ENCODE measurements at places on chromosomes 7 and 10.

- DNase-seq, result no peak
Observed at GRCh38 chr7:27107391-27108381, 5.2 kb upstream of the HOXA2 start.

DNA sequence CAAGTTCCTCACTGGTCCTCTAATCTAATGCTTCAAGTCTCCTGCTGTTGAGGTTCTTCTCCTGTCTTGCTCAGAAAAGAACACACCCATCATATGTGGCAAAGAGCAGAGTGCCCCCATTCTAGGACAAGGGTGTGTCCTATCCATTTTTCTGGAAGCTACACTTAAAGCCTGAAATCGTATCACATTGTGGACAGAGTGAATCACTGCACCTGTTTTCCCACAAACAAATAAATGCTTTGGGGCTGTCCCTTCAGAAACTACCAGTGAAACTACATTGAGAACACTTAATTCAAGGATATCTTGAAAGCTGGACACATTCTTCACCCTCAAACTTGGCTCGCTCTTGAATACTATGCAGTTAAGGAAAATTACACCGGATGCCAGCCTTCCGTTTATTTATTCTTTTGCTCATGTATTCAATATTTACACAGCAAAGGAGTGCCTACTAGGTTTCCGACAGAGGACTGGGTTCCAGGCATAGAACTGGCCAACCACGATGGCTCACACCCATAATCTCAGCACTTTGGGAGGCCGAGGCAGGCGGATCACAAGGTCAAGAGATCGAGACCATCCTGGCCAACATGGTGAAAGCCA, 473.0 kb downstream of the GALNT17 start:
- no peak for DNase-seq

GRCh38 chr10:88820748-88821401, 18.3 kb downstream of the LIPM start:
- DNase-seq, result no peak

- no peak for DNase-seq
Observed at GRCh38 chr7:2575046-2575732, 16.4 kb downstream of the IQCE start.

DNA sequence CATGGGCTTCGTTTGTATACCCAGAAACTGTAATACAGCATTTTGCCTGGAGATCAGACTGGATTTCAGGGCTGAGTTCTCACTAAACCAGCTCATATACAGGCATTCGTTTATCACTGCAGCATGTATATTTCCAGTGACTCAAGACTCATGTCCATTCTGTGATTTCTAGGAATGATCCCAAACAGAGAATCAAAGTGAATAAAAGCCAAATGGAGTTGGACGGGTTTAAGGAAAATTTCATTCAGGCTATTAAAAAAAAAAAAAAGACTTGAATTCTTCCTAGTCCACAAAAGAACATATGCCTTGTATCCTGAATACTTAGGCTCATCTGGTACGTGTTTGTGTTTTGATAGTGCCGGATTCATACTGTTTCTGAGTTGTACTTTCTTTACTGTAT, 46.8 kb downstream of the TET1 start:
- no peak for DNase-seq

- DNase-seq, result no peak
Observed at GRCh38 chr7:209416-209815, 17.0 kb downstream of the FAM20C start.

- no peak for DNase-seq
Observed at GRCh38 chr7:87608431-87608830, 7.7 kb upstream of the ABCB1 start.

- DNase-seq, result no peak
Observed at GRCh38 chr7:1886361-1887064, 216.4 kb downstream of the ELFN1 start.

DNA sequence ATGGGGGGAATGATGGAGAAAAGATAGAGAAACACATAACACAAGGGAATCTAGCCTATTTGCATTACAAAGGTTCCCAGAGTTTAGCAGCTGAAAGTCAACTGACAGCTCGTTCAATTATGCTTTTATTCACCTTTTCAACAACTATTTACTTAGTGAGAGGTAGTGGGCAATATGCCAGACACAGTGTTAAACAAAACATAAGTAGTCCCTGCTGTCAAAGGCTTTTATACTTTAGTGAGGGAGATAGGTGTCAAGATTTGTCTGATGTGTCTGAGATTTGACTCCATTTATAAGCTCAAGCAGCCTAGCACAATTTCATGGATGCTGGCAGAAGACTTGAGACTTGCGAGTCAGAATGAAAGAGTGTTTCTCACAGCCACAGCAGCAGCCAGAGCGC, 549.0 kb upstream of the VSTM2A start:
- DNase-seq, result no peak

DNA sequence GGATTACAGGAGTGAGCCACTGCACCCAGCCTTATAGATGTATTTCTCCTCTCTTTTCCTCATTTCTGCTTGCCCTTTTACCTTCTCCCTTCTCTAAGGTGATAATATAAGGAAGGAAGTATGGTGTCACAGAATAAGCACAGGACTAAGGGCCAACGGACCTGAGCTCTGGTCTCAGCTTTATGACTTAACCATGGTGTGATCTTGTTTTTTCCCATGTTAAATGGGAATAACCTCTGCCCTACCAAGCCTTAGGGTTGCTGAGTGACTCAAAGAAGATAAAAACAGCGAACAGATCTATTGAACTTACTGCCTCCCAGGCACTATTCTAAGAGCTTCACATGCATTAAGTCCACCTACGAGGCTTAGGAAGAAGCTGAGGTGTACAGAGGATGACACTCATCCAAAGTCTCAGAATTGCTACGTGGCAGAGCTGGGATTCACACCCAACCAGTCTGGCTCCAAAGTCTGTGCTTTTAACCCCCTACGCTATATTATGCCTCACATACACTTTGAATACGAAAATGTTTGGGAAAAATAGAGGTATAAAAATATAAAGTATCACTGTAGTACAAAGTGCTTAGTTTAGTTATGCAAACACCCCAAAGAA, 5.6 kb downstream of the UROS start:
- DNase-seq, result no peak

DNA sequence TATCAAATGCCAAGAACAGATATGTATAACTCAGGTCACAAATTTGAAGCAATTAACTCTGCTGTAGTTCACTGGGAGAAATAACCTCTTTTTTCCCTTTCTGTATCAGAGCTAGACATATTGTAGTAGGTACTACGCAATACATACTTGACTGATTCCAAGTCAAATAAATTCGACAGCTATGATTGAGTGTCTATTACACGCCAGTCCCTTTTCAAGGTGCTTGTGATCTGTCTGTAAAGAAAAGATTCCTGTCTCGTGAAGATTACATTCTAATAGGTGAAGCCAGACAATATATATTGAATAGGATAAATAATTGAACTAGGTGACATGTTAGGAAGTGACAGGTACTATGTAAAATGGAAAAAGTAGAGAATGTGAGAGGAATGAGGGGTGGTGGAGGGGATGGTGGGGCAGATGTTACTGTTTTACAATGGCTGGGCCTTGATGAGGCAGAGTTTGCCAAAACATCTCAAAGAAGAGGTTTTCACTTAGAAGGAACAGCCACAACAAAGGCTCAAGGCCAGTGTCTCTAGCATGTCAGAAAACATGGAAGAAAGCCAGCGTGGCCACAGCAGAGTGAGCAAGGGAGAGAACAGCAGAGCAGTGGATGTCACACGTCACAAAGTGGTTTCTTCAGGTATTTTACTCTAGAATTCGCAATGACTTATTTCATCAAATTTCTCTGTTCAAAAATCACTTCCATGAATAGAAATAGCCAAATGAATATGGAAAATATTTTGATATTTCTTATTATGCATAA, 282.6 kb upstream of the CACNA2D1 start:
- DNase-seq, result no peak

DNA sequence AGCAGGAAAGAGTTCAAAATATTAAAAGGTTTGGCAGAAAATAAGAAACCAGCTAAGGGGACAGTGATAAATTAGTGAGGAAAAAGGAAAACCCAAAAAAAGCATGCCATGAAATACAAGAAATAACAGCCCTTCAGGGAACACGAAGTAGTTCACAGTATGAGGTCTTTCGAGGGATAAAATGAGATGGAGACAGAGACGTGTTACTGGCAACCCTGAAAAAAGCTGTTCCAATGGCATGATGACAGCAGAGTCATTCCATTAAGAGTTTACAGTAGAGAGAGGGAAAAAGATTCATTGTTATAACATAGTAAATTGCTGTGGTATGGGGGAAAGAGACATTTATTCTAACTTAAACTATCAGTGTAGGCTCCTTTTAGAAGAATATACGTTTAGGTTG, 391.2 kb downstream of the ANKRD7 start:
- no peak for DNase-seq

DNA sequence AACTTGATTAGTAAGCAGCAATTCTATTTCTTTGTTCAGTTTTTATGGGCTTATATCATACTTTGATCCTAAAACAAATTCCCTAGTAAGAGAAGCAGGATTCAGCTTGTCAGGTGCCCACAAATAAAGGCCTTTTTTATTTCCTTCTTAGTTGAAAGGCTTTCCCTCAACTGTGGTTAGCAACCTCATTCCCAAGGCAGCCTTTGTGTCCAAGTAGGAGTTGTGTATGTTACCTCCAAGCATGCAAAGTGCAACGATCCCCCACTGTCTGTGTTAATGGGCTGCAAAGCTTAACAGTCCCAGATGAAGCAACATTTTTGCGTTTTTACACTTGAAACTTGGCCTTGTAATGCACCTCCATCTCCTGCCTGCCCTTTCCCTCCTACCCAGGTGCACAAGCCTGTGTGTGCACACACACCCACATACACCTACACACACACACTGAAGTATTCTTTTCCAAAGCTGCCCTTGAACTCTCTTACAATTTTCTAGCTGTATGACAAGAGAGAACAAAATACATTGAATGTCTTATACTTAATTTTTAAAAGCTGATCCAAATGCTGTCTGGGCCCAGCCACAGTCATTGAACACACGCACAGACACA, 278.2 kb downstream of the SNX13 start:
- no peak for DNase-seq

- no peak for DNase-seq
Observed at GRCh38 chr10:64959116-64959515, 1437.9 kb downstream of the REEP3 start.

GRCh38 chr7:131489196-131489595, 67.2 kb downstream of the PODXL start:
- no peak for DNase-seq

- DNase-seq, result peak; percentile 36
Observed at GRCh38 chr7:50610521-50611277, 45.5 kb upstream of the DDC start.

DNA sequence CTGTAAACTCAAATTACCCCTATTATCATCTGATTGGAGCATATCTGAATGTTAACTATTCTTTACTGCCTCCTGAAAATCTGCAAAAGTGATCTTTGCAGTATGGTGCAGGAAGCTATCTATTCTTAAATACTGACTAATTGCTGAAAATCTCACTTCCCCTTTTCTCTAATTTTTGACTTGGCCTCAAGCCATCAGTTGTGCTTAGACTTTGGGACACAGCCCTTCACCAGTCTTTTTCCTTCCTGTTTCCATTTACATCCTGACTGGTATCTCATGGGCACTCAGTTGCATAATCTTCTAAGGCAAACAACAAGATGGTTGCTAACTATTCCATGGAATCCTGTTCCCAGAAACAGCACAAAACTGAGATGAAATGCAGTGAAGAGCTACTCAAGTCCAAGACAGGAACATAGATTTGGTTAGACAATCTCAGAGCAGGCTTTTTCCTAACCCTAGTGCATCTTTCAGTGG, 228.5 kb downstream of the SORCS1 start:
- DNase-seq, result peak; percentile 95

DNA sequence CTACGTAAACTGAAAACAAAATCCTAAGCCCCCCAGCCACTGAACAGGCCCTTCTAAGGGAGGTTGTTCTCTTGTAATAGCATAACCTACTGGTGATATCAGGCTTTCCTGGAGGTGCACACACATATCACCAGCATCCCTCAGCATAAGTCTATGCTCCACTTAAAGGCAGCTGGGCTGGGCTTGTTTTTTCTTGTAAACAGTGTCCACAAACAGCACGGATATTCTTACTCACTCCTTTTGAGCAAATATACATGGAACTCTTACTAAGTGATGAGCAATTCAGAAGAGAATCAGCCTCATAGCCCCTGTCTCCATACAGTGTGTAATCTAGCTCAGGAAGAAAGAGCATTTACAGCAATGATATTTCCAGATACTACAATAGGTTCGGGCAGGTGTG, 2.4 kb downstream of the LRIT1 start:
- DNase-seq, result no peak

DNA sequence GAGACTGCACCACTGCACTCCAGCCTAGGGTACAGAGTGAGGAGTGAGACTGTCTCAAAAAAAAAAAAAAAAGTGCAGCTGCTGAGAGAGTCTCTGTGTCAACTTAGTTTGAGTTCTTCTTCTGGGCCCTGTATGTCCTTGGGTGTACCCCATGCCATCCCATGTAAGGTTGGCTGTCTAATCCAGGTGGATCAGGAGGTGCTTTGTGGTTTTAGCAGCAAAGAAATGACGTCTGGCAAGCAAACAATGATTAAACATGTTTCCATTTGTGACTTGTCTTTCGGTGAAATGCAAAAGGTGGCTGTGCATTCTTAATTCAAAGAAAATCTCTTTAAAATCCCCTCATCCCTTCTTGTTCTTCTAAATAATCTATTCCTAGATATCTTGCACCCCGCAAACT, 255.9 kb downstream of the ANKRD30A start:
- DNase-seq, result no peak

DNA sequence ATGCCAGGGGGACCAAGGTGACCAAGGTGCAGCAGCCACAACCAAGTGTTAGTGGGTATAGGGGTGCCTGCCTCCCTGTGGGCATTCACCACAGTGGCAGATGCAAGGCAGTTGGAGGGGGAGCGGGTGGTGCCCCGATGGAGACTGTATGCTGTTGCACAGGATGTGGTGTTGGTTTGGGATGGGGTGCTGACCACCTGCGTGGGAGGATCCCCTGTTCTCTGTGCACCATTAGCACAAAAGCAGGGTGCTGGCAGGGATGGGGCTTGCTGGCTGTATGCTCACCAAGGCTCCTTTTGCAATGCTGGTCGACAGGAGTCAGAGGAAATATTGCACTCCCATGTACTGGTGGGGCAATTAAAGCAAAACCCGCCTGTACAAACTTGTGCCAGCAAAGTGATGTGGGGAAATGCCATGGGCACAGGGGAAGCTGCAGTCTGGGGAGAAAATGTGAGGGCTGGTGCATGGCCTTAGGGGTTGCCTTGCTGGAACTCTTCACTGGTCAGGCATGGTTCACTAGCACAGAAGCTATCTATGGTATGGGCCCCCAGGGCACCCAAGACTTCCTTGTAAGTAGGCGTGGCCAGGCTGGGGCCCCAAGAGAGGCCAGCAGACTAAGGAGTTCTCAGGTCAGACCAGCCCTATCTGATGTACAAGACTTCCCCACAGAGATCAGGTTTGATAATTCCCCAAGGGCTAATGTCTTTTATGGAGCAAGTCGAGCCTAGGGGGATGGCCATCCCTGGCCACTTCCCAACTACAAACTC, 51.9 kb upstream of the GNAT3 start:
- no peak for DNase-seq

All from suppressor macrophage (primary cell).